Cardiac fibroblast (primary cell): ENCODE measurements at places on chromosomes 5 and 9.

- DNase-seq: no peak
Observed at GRCh38 chr5:89011778-89012711, 129.1 kb upstream of the MEF2C start.

- DNase-seq: no peak
Observed at GRCh38 chr9:90044710-90045151, 439.9 kb downstream of the GADD45G start.

DNA sequence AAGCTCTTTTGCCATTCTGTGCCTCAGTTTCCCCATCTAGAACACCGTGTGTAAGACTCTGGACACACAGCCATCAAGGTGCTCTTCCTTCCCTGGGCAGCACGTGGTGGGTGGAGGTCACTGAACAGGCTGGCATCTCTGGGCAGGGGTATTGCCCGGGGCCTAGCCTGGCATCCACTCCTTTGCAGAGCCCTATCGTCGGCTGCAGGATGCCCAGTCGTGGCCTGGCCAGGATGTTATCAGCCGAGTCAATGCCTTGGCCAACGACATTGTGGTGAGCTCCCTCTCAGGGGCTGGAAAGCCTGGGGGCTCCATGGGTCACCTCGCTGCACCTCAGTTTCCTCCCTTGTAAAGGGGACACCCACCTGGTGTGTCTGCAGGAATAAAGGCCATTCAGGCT lies 4.0 kb downstream of the ADGRD2 start:
- no peak for DNase-seq

DNA sequence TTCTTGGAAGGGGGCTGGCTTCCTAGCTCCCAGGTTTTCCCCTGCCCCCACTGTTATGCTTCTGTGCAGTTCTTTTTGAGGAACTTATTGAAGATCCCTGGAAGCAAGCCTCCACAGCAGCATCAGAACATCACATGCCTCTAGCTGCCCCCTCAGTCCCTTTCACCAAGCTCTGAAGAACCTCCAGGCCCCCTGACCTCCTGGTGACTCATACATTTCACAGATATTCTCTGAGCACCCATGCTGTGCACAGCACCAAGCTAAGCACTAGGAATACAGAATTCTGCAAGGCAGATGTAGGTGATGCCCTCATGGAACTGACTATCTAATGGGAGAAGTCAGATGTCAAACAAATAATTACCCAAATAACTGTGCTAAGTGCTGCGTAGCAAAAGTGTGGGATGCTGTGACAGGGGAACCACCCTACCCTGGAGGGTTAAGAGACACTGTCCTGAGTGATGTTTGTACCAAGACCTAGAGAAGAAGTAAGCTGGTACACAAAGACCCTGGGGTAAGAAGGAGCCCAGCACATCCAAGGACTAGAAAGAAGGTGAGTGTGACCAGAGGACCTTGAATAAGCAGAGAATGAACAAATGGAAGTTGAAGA lies 213.7 kb upstream of the NR4A3 start:
- DNase-seq: no peak

DNA sequence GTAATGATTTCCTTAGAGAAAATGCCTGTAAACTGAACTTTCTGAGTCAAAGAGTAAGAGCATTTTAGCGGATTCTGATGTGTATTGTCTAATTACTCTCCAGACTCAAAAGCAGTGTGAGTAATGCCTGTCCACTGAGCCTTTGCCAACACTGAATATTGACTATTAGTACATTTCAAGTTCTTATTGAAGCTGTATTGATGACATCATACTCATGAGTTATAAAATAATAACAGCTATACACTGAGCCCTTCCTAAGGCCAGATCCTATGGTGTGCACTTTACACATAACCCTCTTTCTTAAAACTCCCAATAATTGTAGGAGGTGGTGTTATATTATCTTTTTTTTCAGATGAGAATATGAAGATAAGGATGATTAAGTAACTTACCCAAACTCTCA lies 152.8 kb upstream of the TRPC7 start:
- no peak for DNase-seq

- DNase-seq: peak; percentile 98
Observed at GRCh38 chr9:107489687-107490605, at the start of gene KLF4. TSS of gene KLF4 (minus strand) at chr9:107489769. CDS start at chr9:107489172, 597 bp downstream.

GRCh38 chr5:65334077-65334476 lies 147.6 kb downstream of the ADAMTS6 start:
- no peak for DNase-seq

DNA sequence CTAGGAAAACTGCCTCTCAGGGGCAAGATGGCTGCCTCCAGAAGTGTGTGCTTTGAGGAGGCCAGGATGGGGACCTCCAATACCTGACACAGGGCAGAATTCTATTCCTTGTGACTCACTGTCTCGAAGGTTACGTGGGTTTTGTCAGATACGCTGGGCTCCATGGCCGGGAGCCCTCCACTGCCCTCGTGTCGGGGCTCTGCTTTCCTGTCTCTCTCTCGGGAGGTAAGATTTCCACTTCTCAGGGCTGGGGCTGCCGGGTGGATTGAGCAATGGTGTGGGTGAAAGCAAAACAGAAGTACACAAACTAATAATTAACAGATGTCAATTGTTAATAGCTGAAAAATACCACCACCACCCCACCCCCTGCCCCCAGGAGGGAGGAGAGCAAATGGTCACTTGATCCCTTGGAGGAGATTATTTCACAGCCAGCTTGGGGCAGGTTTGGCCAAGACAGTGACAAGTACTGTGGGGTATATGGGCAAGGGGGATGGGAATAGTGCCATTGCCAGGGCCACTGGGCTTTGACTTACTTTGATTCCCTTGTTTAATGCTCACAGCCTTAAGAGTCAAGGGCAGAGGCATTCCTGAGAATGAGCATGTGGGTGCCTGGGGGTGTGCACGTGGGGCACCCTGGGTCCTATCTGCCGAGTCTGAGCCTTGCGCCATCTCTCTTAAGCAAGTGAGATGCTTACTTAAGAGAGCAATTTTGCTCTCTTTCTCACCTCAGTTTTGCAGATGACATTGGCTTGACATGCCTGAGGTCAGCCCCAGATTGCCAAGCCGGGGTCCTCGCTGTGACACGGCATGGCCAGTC lies 28.8 kb upstream of the DAB2IP start:
- no peak for DNase-seq

- peak; percentile 66 for DNase-seq
Observed at GRCh38 chr5:139065306-139065705, 132.9 kb downstream of the SIL1 start.

DNA sequence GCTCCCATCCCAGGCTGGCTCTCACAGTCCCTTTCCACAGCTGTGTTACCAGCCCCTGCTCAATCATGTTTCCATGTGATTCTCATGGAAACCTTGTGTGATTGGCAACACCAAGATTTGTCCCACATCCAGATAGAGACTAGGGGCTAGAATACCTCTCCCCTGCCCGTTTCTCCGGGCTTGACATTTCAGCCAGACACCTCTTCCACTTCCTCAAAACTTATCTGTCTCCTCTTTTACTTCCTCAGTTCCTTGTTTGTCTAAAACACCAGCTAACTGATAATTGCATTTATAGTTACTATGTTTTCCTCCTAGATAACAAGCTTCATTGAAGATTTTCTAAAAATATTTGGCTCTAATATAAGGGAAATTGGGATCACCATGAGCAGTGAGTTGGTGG lies 16.6 kb upstream of the KCNMB1 start:
- no peak for DNase-seq

- no peak for DNase-seq
Observed at GRCh38 chr9:84339962-84340361, 596 bp downstream of the SLC28A3 start.

DNA sequence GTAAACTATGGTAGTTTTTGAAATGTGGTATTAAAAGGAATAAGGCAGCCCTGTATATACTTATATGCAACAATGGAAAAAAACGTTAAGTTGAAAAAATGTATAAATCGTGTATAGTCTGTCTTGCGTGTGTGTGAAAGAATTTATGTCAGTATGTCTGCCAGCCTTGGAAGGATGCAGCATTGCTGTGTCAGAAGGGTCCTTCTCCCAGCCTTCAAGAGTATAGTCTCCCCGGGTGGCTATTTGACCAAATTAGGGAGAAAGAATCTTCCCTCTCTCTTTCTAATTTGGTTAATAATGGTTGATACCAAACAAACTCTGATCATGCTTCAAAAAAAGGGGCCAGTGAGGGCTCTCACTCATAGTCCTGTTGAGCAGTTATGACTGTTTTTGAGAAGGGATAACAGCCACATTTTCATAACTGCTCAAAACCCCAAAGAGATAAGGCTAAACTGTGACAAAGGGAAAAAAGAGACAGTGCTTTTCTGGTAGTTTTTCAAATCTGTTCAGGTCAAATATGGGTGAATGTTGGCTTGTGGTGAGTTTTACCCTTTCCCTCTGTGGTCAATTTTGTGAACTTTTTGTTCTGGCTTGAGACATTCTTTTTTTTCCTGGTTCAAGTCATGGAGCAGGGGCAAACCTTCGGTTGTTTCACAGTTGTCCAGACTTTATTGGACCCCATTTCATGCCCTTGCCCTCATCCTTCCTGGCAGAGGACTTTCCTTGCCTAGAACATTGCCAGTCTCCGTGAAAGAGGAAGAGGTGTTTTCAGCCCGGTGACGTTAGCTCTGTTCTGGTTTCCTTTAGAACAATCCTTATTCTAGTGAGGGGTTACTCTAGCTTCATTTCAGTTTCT lies 21.0 kb downstream of the SNX30 start:
- peak; percentile 26 for DNase-seq

GRCh38 chr9:133981589-133981957 lies 10.6 kb downstream of the VAV2 start:
- no peak for DNase-seq

GRCh38 chr5:156947925-156948324 lies 15.1 kb downstream of the TIMD4 start:
- DNase-seq: no peak

GRCh38 chr5:93092349-93093105 lies 488.5 kb downstream of the NR2F1-AS1 start:
- peak; percentile 73 for DNase-seq

DNA sequence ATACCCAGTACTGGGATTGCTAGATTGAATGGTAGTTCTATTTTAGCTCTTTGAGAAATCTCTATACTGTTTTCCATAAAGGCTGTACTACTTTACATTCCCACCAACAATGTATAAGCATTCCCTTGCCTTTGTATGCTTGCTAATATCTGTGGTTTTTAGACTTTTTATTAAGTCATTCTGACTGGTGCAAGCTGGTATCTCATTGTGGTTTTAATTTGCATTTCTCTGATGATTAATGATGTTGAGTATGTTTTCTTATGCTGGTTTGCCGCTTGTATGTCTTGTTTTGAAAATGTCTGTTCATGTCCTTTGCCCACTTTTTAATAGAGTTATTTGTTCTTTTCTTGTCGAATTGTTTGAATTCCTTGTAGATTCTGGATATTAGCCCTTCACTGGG lies 512.7 kb upstream of the PAPPA start:
- DNase-seq: peak; percentile 95

DNA sequence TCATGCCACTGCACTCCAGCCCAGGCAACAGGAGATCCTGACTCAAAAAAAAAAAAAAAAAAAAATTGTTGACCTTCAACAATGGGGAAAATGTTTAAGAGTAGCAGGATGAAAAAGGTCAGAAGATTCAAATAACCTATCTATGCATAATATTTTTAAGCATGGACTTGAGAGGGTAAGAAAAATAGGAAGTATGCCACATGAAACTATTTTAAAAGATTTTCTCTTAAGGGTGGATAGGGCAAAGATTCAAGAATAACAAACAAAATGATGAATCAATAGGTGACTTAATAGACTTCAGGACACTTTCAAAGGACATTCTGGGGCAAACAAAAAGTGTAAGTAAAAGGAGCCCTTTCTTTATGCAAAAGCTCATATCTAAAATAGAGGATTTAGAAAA lies 3.2 kb downstream of the TEX48 start:
- no peak for DNase-seq

GRCh38 chr5:90434116-90434714 lies 24.7 kb upstream of the CETN3 start:
- peak; percentile 61 for DNase-seq

DNA sequence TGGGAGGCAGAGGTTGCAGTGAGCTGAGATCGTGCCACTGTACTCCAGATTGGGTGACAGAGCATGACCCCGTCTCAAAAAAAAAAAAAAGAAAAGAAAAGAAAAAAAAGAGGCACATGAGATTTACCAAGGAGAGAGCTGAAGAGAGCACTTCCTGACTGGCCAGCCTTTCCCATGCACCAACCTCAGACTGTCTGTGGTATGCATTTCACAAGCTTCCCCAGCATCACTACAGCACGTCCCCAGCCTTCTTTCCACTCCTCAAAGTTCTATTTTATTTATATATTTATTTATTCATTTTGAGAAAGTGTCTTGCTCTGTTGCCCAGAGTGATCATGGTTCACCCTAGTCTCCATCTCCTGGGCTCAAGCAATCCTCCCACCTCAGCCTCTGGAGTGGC lies 13.6 kb upstream of the FUBP3 start:
- peak; percentile 47 for DNase-seq

- DNase-seq: no peak
Observed at GRCh38 chr9:131525643-131526565, 5.2 kb downstream of the UCK1 start.

DNA sequence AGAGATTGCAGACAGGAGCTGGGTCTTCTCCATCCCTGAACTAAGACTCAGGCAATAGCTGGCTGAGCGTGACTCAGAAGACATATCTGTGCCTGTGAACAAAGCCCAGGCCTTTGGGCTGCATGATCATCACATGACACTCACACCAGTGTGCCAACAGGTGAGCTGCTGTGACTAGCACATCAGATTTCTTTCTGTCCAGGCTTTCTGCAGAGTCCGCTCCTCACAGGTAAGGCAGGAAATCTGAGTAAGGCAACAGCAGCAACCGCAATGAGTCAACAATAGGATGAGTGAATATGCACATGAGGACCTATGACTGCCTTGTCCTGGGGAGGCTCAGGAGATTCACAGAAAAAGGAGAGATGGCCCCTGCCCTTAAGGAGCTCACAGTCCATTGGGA lies 293.6 kb downstream of the ACTL7B start:
- no peak for DNase-seq

- DNase-seq: no peak
Observed at GRCh38 chr5:584216-584615, 27.9 kb upstream of the CEP72 start.

DNA sequence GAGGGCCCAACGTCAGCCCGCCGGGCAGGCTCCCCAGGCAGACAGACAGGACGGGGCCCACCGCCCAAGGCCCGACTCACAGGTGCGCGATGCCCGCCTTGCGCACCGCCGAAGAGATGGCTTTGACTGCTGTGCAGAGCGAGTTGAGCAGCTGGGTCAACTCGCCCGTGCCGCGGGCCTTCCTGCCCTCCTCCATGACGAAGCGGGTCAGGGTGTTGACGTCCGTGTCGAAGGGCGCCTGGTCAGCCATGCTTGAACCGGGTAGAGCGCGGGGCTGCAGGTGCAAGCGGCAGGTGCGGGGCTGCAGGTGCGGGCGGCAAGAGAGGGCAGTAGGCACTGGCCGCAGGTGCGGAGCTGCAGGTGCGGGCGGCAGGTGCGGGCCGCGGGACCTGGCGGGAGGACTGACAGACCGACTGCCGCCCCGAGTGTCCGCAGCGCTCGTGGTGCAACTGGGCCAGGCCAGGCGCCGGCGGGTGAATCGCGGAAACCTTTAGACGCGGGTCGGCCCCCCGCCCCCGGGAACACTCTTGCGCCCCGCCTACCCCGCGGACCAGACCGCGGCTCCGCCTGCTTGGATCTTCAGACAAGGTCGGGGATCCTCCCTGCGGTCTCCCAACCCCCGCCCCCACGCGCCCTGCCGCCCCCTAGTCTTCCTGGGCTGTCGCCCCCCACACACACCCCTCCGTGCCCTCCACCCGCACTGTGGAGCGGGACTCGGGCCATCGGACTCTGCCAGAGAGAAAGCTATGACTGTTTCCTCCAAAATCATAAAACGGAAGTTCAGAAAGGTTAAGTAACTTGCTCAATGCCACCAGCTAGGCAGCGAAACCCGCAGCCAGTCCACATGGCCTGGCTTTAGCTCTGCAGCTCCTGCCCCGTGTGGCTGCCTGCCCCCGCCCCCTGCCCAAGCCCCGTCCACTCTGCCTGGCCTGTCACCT lies at the start of gene FBP1:
Gene FBP1 (minus strand): TSS at position 458 of the 938 bp plus-strand sequence. CDS start 208 bp downstream, at position 250.
- peak; percentile 7 for DNase-seq
